ENCODE measurements at places on chromosomes 6 and 20.

- no peak for DNase-seq
Observed at GRCh38 chr20:52572687-52573086, 381.1 kb upstream of the ZFP64 start.

- DNase-seq = no peak
Observed at GRCh38 chr20:7971536-7972280, 31.4 kb upstream of the HAO1 start.

GRCh38 chr6:5943591-5943990 lies 63.1 kb downstream of the NRN1 start:
- DNase-seq = no peak

DNA sequence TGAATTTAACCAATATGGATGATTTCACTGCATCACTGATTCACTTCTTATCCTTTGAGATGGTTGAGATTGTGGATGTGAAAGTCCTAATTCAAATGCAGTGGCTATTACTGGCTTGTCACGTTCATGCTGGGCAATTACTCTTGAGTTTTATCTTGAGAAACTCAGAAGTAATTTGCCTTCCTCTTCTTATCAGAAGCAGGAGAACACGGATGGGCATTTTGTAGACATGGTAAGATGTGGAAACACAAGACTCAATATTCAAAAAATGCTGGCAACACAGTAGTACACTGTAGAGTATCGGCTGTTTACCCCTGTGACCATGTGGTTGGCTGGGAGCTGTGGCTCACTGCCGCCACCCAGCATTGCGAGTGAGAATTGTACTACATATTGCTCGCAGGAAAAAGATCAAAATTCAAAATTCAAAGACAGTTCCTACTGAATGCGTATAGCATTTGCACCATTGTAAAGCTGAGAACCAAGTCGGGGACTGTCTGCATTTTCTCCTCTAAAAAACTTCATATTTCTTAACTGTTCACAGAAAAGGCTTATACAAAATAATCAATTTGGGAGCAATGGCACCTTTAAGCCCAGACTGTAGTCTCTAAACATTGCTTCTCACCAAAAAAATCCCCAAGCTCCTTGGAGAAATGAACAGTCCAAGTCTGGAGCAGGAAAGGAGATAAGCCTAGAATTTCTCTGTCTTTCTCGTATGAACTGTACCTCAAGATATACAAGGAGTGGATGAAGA lies 61.9 kb upstream of the ELOVL5 start:
- DNase-seq = peak; percentile 2

All from activated CD4-positive, CD25-positive, alpha-beta regulatory T cell (primary cell).